ENCODE measurements at places on chromosomes 7 and 10.

DNA sequence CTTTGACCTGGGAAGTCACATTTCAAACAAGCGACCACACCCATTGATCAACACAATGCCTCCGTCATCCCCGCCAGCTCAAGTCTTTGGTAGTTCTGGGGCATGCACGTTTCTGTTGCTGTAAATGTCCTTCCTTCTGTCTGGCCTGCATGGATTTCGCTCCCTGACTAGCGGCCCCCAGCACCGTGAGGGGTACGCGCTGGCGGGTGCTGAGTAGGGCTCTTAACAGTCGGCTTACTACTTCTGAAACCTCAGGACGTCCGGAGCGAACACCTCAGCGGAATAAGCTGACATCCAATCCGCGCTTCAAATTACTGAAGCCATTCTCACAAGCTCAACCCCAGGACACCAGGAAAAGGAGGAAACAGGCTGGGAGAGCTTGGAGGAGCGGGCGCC, 505 bp downstream of the NUDCD3 start:
- peak; percentile 34 for DNase-seq

DNA sequence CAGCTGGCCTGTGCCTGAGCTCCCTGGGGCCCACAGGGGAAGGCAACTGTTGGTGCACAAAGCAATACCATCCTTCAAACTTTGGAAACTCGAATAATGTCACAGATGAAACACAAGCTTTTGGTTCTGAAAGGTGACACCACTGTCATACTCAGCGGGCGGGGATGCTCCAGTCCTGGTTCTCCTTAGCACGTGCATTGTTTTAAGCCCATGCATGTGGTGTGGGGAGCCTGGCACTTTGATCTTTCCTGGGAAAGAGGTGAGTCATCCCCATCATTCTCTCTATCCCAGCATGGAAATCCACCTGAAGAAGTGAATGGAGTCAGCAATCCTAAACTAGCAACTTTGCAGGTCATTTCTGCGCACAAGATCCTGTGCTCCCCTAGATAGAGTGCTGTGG, 119.6 kb downstream of the GLRX3 start:
- DNase-seq: no peak

DNA sequence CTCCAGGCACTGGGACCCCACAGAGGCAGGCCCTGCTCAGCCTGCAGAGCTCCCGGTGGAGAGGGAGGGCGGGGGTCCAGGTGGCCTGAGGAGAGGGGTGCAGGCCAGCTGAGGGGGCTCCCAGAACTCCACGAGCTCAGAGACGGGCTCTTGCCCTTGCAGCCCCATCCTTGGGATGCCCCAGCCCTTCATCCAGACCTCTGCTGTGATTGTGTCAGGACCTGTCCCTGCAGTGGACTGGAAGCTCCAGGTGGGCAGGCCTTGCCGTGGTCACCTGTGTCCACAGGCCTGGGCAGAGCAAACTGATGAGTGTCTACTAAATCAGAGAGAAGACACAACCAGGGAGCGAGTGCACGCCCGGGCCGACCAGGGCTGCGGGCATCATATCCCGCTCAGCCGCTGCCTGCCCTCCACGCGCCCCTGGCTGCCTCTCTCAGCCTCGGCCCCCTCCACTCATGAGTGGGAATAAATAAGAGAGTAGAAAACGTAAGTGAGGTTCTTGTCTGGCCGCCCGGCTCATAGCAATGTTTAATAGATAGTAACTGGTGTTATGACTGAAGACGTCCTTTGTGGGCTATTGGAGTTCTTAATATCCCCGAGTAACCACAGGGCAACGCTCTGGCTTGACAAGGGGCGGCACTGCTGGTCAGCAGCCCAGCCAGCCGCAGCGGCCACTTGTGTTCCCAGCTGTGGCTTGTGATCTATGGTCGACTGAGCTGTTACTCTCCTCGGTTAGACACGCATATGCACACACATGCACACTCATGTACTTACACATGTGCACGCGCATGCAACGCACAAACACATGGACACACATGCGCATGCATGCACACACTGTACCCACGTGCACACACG, 105.6 kb downstream of the LHPP start:
- no peak for DNase-seq

DNA sequence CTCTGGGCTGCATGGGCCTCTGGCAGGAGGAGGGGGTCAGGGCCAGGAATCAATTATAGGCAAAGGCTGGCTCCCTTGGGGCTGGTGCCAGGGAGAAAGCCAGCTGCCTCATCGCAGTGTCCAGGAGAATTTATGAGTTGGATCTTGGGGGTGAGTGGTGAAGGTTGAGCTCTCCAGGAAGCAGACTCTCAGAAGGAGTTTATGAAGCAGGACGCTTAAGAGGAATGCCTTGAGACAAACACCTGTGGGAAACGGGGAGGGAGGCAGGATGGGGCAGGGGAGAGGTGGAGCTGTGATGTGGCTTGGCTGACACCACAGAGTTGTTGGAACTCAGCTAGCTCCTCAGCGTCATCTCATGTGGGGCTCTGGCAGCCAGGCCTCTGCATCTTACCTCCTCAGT, 428.5 kb downstream of the RPS24 start:
- no peak for DNase-seq

GRCh38 chr10:131874991-131875451, 25.8 kb upstream of the PPP2R2D start:
- no peak for DNase-seq

GRCh38 chr7:45086331-45087065, 2.3 kb downstream of the NACAD start:
- no peak for DNase-seq

GRCh38 chr7:132078891-132079735, 497.2 kb downstream of the PLXNA4 start:
- DNase-seq: no peak

DNA sequence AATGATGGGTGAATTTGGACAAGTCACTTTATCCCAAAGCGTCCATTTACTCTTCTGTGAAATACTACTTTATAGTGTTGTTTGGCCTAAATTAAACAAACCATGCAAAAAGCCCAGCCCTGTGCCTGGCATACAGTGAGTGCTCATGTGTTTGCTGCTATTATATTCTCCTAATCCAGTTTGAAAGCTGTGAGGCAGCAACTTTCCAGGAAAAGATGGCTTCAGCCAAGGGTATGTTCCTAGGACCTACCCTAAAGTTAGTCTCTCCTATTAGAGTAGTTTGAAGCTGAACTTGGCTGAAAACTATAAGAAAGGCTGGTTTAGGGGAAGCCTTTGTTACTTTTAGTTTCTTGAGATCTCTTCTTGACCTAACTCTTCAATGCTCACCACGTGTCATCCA, 19.9 kb downstream of the ACSL5 start:
- DNase-seq: no peak

DNA sequence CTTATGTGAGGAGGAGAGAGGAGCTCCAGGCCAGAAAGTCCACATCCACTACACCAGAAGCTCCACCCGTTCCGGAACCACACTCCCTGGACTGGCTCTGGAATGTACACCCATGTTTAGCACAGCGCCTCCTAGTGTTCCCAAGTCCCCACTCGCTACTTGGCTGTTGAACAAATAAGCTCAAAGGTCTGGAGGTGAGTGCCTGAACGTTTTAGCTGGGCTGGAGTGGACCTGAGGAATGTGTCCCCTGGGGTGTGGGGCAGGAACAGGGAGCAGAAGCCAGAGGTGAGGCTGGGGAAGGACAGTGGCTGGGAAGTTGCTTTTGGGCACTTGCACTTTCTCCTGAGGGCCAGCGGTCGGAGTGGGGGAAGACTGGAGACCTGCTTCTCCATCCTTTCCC, 164.1 kb upstream of the CDCA7L start:
- DNase-seq: no peak

GRCh38 chr7:144594580-144594979, 191.1 kb upstream of the NOBOX start:
- DNase-seq: no peak

GRCh38 chr10:118926903-118927302, 102.6 kb upstream of the NANOS1 start:
- no peak for DNase-seq

DNA sequence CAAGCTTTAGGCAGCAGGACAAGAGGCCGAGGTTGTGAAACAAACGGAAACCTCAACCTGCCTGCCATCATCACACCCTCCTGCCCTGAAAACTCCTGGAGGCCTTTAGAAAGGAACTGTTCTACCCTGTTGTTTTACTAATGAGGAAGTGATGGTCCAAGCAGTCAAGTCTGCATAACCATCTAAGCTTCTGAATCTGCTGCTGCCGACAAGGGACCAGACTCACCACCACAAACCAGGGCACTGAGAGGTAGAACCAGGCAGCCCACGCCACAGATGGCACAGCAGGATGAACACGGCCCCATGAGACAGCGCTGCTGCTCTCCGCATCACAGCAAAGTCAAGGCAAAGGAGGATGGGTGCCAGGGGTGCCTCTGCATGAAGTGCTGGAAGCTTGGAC, 209.4 kb downstream of the CELF2 start:
- DNase-seq: no peak

- no peak for DNase-seq
These were observed 10.5 kb upstream of the ADAMTS14 start for GRCh38 chr10:70661623-70662361.

- DNase-seq: no peak
These were observed 13.0 kb upstream of the ACBD5 start for GRCh38 chr10:27253576-27253975.

DNA sequence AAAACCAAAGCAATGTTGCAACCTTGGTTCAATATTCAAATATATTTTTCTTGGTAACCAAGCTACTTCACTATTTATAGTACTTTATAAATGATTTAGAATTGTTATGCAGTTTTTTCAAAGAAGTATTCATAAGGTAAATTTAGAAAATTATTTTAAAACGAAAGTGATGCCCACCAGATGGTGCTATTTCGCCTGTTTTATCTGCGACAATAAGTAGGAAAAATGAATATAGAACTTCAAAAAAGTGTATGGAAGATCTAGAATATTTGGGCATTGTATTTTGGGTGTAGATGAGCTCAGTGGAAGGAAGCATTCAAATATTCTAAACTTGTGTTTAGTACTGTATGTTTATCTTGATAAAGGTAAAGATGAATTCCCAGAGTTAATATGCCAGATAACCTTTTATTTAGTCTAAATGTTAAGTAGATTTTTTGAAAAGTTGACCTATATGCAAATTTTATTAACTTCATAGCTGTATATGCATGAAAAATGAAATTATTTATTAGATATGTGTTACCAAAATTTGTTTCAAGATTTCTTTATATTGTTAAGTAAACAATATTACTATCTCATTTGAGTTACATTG, 93.2 kb downstream of the ADK start:
- peak; percentile 32 for DNase-seq

DNA sequence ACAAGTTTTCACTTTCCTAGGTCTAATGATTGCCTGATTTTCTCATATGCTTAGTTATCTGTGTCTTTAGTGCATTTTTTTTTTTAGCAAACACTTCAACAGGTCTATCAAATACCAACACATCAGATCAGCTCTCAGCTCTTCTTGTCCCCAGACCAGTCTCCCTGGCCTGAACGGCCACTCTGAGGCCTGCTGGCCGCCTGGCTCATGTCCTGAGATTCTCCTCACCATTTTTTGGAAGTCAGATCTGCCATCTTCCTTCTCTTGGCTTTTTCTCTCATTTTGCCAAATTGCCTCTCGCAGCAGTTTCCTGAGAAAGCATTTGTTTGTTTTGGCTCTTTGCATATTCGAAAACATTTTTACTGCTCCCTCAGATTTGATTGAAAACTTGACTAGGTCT, 29.3 kb downstream of the PPP2R2D start:
- DNase-seq: no peak
